ENCODE measurements at places on chromosomes 11 and 22.

DNA sequence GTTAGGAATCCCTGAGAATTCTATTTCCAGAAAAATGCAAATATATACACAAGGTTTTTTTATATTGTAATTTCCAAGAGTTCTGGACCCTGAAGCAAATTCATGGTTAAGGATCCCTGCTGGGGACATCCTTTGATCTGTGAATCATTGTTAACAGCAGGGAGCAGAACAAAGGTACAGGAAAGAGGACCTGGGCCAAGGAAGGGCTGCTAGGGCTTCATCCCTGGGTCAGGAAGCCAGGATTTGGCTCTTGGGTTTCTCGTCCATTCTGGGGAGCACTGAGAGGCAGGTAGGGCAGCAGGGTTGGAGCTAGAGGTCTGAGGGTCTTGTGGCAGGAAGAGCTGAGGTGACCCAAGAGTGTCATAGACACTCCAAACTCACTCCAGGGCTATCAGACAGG, 10.2 kb upstream of the OAF start:
- no peak for DNase-seq

- DNase-seq, result no peak
Measured at GRCh38 chr11:44993971-44994704, 43.5 kb upstream of the TP53I11 start.

GRCh38 chr11:83265331-83265730, 20.8 kb downstream of the CCDC90B start:
- DNase-seq, result no peak

- no peak for DNase-seq
Measured at GRCh38 chr11:8871962-8872361, 39.0 kb upstream of the AKIP1 start.

DNA sequence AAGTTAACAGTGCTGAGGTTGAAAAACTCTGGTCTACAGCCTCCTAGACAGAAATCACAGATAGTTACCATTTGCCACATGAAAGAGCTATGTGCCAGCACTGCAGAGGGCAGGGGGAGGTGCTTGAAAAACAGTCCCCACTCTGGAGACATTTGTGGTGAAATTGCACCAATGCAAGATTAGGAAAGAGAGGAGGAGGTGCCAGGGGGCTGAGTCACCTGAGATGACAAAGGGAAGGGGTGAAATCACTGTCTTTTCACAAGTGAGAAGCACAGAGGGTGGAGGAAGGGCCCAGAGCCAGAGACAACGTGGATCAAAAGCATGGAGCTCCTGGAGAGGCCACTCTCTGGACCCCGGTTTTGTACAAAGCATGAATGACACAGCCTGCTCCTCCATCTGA, 196.3 kb downstream of the BUD13 start:
- no peak for DNase-seq

DNA sequence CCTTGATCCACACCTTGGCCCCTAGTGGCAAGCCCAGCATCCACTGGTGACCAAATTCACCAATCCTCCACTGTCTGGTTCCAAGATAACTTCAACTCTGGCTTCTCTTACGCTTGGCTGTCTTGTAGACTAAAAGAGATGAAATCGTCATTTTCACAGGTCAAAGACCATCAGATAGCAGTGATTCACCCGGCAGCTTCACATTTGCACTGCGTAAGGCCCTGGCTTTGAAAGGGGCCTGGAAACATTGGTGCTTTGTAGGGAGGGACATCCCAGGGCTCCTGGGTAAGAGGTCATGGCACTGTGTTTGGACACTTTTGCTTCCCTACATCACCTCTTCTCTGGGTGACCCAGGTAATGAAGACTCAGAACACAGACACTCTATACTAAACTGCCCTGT, 30.1 kb upstream of the FADD start:
- DNase-seq, result no peak

- no peak for DNase-seq
Measured at GRCh38 chr11:29485641-29486040, 531.2 kb downstream of the KCNA4 start.

DNA sequence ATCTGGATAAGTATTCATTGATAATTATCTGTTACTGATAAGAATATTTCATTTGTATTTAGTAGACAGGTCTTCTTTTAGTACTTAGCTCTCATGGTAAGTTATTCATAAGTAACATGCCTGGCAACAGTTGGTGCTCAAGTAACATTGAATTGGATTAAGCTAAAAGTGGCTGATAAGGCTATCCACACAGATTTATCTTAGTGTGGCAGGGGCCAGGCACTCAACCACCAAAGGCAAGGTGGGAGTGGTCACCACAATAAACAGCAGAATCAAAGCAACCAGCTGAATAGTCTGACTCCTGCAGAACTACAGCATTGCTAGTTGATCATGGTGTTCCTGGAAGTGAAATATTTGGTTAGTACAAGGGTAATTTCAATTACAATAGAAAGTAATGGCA, 33.0 kb upstream of the NARS2 start:
- DNase-seq, result no peak

DNA sequence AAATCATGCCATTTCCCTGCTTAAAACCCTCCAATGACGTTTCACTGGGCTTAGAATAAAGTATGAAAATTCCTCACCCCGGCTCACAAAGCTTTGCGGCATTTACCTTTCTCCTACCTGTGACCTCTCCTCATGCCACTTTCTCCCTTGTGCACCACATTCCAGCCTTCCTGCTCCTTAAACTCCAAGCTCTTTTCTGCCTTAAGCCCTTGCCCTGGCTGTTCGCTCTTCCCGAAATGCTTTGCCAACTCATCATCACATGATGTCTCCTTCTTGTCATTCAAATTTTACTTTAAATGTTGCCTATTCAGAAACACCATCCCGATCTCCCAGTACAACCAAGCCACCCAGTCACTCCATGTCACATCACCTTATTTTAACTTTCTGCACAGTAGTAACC, 2.0 kb downstream of the PLEKHA7 start:
- no peak for DNase-seq

DNA sequence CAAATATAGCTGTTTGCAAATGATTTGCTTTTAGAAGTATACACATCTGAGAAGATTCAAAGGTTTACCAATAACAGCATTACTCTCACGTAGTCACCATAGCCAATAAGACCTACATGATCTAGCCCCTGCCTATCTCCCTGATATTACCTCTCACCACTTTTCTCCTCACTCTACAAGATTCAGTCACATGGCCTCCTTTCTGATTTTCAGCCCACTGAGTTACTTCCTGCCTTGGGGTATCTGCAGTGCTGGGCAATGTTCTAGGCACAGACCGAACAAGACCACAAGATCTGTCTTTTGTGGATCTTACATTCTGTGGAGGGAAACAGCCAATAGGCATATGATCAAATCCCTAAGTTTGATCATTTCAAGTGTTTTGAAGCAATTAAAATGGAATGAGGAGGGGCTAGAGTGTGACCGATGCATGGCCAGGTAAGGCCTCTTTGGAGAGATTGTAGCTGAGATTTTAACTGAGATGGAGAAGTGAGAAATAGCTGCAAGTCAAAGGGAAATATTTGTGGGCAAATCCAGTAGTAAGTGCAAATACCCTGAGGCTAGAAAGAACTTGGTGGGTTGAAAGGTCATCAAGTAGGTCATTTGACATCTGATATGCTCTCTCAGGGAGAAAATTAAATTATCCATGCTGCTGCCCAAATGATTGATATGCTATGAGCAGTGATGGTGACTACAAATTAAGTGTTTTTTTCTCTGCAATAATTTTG, 43.1 kb downstream of the ARL14EP start:
- no peak for DNase-seq

GRCh38 chr11:121909596-121909995, 206.4 kb downstream of the BLID start:
- DNase-seq, result no peak

All from NCI-H187 (cell line).